Forelimb muscle (tissue), 1 donor: ENCODE measurements at places on chromosomes 3 and 15. TPM values are rescaled to one million over a fixed set of nuclear protein-coding genes. Genes with fewer than 3 reads are reported as not detected.

EXD1 gene
- 0.06 TPM for polyA plus RNA-seq

CAMK2N2 gene
- not detected for polyA plus RNA-seq

GPR176 gene
- 3.6 TPM for polyA plus RNA-seq

TIMMDC1 gene
- polyA plus RNA-seq, result 77.5 TPM

- DNase-seq, result no peak
Measured at GRCh38 chr3:134449277-134449676, 36.5 kb downstream of the ANAPC13 start.

DNA sequence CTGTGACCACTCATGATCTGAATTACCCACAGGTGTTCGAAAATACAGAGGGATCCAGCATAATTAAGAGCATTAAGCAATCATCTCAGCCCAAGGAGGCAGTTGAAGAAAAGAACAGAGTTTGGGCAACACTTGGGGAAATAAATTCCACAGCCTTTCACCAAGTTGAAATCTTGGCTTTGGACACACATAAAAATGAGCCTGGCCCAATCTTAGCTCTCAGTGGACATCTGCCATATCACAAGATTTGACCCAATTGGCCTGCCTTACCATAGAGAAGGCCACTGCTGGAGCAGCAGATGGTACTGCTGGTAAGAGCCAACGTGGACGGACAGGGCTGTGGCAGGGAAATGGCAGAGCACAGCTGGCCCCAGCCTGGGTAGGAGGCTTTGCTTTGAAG is 13.0 kb downstream of the FOXP1 start:
- DNase-seq, result no peak

DNA sequence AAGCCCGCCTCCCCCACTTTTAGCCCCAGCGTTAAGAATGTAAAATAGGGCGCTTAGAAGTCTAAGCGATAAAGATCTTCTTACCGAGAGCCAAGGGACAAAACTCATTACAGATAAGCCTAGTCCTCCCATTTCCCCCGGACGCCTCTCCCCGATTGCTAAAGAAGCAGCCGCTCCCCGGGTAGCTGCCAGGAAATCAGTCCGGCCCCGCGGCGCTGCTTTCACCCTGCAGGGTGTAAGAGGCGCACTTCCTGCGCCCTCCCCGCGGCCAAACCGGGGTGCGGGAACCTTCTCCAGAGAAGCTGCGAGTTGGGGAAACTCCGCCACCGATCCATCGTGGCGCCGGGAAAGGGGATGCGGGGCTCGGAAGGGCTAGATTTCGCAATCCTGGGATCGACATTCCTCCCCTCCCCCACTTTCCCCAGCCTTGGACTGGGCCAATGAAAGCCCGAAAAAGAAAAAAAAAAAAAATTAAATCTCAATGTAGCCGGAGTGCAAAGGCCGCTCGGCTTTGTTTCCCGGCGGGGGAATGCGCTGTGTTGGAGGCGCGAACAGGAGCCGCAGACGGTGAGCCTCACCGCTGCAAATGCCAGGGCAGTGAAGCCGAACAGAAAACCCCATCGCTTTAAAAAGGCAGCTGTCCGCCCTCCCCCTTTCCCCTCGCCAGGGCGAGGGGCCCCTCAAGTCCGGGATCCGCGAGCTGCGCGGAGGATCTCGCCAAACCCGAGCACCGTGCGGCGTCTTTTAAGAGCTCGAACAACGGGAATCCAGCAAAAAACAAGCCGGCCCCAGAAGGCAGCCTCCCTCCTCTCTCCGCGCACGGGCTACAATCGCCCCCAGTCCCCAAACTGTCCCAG is 626 bp upstream of the PTPRG start:
- DNase-seq, result peak; percentile 58

DNA sequence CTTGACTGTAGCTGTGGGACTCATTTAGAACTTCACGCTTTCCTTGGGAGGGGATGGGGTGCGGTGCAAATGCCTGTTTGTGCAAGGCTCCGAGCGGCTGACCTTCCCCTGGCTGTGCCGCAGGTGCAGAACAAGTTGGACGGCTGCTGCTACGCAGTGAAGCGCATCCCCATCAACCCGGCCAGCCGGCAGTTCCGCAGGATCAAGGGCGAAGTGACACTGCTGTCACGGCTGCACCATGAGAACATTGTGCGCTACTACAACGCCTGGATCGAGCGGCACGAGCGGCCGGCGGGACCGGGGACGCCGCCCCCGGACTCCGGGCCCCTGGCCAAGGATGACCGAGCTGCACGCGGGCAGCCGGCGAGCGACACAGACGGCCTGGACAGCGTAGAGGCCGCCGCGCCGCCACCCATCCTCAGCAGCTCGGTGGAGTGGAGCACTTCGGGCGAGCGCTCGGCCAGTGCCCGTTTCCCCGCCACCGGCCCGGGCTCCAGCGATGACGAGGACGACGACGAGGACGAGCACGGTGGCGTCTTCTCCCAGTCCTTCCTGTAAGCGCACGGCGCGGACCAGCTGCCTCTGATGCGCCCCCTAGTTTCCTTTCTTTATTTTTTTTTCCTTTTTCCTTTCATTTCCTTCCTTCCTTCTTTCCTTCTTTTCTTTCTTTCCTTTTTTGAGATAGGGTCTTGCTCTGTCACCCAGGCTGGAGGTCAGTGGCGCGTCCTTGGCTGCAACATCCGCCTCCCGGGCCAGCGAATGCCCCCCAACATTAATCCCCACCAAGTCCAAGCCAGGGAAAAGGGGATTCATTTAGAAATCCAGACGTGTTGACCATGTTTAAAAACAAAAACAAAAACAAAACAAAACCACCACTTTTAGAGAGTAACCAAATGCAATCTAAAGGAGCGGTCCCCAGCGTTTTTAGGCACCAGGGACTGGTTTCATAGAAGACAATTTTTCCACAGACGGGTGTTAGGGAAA is 42.7 kb downstream of the EIF2AK4 start:
- DNase-seq, result peak; percentile 34

DNA sequence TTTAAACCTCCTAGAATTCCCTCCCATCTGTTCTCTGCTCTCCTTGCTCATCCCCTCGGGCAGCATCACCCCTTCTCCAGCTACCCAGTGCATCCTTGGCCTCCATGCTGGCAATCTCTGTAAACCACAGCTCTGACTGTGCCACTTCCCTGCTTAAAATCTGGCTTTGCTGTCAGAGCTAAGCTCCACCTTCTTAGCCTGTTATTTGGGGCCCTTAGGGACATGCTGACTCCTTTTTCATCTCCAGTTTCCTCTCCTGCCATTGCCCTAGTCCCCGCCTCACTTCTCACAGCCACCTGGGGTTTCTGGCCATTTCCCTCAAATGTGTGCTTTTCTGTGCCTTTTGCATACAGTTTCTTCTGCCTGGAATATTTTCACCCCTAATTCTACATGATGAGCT is 5.7 kb downstream of the SLC6A20 start:
- DNase-seq, result no peak

DNA sequence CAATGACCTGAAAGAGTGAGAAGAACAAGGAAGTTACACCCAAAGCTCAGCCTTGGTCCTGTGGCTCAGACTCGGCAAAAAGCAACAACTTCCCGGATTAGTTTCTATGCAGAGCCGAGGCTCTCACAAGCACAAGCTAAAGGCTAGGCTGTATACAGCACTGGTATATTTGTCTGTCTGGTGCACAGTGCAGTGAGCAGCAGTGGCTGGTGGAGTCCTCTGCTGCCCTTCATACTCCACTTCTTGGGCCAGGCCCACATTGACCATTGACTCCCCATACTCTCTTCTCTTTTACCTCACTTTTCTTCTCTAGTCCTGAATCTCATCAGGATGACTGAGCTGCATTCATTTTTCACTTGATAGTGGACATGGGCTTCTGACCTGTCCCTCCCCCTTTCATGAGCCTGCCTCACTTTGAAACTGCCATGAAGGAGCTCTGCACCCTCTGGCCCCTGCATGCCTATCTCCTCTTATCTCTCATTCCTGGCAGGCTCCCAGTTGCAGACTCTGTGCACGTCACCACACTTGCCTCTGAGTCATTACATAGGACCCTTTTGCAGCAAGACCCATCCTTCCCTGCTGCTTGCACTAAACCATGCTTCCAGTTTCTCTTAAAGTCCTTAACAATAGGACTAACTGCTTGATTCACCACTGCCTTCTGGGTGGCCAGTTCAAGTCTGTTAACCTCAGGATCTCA is 379.3 kb downstream of the NTRK3 start:
- no peak for DNase-seq

DNA sequence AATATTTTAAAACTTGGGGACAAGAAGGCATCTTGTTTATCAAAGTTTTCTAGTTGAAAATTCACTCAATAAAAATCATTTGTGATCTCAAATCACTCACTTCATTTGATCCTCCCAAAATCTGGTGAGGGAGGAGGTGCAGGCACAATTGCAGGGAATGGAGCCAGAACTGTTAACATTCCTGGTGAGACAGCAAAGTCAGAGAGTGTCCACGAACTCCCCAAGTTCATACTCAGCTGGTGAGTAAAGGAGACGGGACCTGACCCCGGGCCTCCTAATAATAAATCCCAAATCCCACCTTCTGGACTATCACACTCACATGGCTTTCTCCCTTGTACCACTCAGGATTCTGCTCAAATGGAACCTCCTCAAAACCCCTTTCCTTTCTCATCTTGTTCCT is 252.3 kb upstream of the LRTM1 start:
- DNase-seq, result no peak

GRCh38 chr15:74856537-74856936 is 13.6 kb upstream of the ULK3 start:
- no peak for DNase-seq

DNA sequence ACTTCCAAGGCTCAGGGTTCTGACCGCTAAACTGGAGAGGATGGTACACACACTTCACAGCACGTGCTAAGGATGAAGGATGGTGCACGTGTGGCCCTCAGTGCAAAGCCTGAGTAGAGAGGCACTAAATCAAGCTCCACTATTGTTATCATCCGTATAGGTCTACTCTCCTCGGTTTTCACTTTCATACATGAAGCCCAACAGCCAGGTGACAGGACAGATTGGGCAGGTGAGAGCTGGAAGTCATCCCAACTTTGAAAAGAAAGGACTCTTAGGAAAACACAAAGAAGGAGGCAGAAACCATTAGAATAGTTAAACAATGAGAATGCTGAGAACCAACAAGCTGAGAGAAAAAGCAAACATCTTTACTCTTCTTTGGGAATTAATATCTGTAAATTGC is 21.1 kb downstream of the MAGI1 start:
- no peak for DNase-seq

DNA sequence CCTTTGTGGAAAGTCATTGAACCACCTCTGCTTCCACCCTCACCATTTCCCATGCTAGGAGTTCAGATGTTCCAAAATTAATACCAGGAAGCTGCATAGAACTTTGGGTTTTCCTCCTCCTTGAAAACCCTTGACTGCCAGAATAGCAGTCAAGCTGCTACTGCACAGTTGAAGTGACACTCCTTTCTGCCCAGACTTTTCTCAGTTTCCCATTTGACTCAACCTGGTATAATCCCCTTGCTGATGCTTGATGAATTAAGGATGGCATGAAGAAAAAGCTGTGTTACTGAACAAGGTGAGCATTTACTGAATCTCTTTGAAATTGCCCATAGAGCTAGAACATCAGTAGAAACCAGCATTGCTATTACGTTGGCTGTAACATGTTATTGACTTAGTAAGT is 286.0 kb downstream of the EDEM1 start:
- no peak for DNase-seq

GRCh38 chr3:25426408-25426807 is 1.7 kb upstream of the RARB start:
- DNase-seq, result no peak

GRCh38 chr3:17233398-17233800 is 348.6 kb downstream of the PLCL2 start:
- DNase-seq, result peak; percentile 25

DNA sequence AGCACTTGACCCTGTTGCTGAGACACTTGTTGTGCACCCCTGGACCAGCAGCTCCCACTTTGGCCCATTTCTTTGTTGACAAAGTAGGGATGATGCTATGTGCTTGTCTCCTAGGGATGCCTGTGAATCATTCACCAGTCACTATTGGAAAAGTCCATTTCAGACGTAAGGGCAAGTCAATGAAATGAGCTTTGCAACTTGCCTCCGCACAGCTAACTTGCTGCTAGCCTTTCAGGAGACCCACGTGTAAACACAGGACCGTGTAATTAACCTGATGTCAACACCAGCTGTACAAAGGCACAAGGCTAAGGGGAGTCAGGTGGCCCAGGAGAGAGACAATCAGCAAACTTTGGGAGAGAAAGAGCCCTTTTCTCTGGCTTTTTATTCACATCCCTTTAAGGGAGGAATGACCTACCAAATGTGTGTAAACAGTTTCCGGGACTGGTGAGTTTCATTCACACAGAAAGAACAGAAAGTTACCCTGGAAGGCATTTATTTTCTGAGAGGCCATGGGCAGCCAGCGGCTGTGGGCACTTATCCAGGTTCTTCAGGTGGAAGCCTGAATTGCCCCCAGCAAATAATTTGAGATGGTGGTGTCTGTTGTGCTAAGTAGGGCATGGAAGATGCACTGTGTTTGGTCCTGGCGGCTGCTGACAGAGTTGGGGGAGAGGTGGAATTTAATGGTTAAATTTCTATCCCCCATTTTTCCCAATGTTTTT is 54.0 kb downstream of the TIPARP start:
- DNase-seq, result no peak

DNA sequence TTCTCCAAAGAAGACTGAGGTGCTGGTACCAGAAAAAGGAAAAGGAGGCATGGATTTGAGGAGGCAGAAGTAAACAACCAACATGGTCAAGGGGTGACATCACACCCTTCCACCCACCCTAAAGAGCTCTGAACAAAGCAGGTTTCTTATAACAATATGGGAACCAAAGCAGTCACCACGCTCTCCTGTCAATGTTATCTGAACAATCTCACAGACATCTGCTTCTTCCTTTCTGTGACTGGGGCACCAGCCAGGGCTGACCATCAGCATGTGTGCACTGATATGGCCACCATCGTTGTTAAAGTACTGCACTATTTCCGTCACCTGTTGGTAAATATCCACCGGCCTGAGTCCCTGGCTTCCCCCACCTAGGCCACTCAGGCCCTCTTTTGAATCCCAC is 252.9 kb downstream of the SHQ1 start:
- DNase-seq, result no peak
